Occipital lobe (tissue), 3 donors: ENCODE measurements at places on chromosomes 12 and 14.

- no peak for DNase-seq
These were observed 229.5 kb downstream of the FOXN3 start for GRCh38 chr14:89187501-89187900.

- no peak for DNase-seq
These were observed 317.9 kb downstream of the PCNX1 start for GRCh38 chr14:71225113-71225512.

GRCh38 chr14:47442211-47442610 lies 233.2 kb downstream of the MDGA2 start:
- DNase-seq = no peak

- no peak for DNase-seq
These were observed 56.3 kb upstream of the CPNE8 start for GRCh38 chr12:38961683-38962082.

DNA sequence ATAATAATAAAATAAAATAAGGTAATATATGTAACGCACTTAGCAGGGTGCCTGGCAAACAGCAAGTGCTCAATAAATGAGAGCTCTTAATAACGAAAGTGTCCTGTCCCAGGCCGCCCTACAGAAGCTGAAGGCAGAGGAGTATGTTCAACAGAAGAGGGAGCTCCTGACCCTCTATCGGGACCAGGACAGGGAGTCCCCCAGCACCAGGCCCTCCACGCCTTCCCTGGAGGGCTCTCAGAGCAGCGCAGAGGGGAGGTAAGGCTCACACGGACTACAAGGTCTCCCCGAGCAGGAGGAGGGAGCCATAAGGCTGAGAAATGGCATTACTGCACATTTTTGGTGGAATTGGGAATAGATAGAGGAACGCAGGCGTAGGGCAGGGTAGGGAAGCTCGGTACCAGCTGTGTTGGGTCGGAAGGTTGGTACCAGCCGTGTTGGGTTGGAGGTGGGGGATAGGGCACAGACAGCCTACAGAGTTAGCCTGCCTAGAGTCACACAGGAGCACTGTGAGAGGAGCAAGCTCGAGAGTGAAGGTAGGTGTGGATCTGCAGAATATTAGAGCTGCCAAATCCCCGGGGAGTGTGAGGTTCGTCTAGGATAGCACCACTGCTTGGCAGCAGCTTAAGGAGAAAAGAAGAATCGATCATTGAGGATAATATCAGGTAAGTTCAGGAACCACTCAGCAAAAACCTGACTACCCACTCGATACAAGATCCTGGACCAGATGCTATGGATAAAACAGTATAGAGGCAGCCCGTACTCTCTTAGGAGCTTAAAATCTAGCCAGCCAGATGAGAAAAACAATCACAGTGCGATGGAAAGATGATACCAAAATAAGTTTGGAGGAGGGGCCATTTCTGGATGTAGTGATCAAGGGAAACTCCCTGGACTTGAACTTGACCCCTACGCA lies 15.3 kb downstream of the TNFRSF1A start:
- no peak for DNase-seq

GRCh38 chr14:70648346-70648745 lies 6.6 kb downstream of the TTC9 start:
- DNase-seq = no peak
